Activated T-cell treated with anti-CD3 and anti-CD28 coated beads for 1 hour (primary cell): ENCODE measurements at places on chromosomes 12 and 14.

DNA sequence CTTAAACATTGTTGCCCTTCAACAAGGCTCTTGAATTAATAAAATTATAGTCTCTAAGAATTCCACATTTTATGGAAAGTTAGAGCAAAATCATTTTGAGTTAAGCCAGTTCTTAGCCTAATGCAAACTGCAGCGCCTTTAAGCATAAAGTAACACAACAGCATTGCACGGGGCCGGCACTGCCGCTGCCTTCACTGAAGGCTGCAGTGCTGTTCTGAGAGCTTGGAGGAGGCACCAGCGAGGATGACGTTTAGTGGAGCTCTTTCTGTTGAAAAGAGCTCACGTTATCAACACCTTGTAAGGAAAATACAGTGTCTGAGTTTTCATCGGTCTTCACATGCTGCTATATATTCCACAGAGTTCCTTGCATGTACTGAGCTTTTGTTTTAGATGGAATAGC, 38.3 kb upstream of the DYNC1H1 start:
- no peak for DNase-seq

DNA sequence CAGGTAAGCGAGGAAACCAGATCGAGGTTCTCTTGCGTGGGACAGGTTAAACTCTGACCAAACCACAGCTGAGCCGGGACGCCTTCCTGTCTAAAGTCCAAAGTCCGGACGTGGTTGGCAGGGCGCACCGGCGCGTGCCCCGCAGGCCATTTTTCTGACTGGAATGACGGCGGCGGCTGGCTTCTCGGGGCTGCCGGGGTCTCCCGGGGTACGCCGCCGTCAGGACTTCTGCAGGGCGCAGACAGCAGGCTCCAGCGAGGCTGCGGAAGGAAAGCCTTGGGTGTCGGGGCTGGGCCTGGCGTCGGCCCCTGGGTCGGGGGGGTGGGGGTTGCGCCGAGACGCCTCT, 32.8 kb downstream of the MIA2 start:
- DNase-seq, result no peak

DNA sequence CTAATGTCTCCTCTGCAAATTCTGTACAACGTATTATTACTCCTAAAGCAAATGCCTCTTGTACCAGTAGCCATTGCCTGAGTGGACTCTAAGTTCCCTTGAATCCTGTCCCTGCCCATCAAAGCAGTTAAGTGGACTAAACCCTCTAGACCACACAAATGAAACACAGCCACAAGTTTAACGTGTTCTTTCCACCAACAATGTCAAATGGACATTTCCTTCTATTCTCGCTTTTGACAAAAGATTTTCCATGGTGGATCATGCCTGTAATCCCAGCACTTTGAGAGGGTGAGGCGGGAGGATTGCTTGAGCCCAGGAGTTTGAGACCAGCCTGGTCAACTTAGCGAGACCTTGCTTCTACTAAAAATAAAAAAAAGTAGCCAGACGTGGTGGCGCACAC, 15.9 kb downstream of the CCDC88C start:
- no peak for DNase-seq

- DNase-seq, result no peak
Measured at GRCh38 chr14:67680941-67681340, 6.5 kb upstream of the VTI1B start.

- no peak for DNase-seq
Measured at GRCh38 chr14:60845523-60845922, 111.0 kb downstream of the MNAT1 start.

DNA sequence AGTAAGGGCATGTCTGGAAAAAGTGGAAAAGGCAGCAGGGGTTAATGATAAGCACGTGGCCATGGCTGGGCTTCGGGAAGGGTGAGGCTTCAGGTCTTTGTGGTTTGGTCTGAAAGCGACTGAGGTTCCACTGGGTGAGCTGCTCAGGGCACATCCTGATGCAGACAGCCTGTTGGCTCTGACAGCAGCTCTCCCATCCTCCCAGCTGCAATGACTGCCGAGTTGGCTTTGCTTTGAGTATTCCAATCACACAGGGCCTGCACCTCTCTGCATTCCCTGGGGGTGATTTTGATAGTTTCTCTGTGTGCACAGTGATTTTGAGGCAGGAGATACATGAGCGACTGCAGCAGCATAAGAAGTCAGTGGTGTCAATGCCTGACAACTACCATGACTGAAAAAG, 390.7 kb downstream of the APAF1 start:
- DNase-seq, result no peak

GRCh38 chr12:22271023-22271422, 63.5 kb downstream of the ST8SIA1 start:
- DNase-seq, result no peak

DNA sequence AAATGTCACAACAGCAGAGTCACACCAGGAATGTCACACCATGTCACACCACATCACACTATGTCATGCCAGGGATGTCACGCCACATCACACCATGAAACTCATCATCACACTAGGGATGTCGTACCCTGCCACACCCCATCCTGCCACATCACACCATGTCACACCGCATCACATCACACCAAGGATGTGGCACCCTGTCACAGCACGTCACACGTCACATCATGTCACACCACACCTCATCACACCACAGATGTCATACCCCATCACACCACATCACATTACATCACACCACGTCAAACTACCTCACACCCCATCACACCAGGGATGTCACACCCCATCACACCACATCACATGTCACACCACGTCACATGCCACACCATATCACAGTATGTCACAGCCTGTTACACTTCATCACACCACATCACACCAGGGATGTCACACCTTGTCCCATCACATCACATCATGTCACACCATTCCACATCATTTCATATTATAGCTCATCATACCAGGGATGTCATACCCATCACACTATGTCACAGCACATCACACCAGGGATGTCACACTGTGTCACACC, 90.9 kb downstream of the TMEM121 start:
- DNase-seq, result no peak

- DNase-seq, result no peak
Measured at GRCh38 chr12:1279050-1279449, 288.0 kb downstream of the ERC1 start.

DNA sequence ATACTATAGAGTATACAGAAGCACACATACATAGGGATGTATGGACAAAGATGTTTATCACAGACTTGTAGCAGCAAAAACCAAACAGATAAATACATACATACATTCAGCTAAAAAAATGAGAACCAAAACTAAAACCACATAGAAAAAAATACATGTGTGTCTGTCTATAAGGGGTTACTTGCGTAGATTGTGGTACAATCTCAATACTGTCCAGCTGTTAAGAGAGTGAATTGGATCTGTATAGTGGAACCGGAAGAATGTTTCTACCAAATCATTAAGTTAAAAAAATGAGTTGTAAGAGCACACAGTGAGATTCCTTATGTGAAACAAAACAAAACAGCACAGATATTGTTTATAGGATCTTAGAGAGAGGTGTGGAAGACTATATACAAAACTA, 44.2 kb upstream of the DCD start:
- no peak for DNase-seq

DNA sequence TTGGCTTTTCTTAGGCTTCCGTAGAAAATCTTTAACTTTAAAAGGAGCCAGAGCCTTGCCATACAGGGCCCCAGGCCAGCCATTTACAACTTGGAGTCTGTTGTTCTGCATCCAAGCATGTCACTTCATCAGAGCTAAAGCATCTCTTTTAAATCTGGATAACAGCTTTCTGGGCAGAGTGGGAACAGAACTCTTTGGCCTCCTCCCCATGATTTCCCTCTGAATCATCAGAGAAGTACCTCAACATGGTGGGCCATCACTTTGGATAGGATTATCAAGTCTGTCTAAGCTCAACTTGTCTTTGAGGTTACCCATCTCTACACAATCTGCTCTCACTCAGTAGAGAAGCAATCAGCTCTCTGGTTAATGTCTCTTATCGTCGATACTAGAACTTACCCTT, 170.9 kb downstream of the SLC6A15 start:
- DNase-seq, result no peak

GRCh38 chr14:26841920-26842741, 244.3 kb upstream of the NOVA1 start:
- DNase-seq, result no peak

DNA sequence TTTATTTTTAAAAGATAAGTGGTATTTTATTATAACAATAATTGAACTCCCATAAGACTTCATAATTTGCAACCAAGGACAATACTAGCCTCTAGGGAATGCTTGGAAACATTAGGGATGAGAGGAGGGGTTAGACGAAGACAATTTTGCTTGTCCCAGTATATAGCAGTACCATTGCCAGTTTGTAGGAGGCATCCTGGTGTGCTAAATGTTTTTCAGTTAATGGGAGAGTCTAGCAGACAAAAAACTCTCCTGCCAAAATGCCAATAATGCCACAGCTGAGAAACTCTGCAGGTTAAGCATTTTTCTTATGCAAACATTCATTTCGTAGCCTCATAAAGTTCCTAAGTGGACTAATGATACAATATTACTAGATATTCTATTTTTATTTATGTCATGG, 38.1 kb downstream of the RASSF9 start:
- no peak for DNase-seq

DNA sequence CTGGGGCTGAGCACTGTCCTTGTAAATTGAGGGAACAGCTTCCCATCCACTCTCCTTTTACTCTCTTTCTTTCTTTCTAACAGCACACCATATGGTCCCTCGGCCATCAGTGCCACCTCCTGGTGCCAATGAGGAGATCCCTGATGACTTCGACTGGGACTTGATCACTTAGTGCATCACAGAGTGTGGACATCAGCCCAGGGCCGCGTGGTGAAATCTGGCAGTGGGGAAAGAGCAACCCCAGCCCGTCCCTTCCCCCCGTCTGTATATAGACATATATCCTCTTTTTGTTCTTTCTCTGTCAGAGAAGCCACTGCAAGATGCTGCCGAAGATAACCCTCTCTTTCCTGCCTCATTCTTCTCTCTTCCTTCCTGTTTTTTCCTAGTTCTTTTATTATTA, 13.5 kb downstream of the C3AR1 start:
- no peak for DNase-seq

GRCh38 chr14:21072031-21072473, 1.9 kb downstream of the ARHGEF40 start:
- no peak for DNase-seq

DNA sequence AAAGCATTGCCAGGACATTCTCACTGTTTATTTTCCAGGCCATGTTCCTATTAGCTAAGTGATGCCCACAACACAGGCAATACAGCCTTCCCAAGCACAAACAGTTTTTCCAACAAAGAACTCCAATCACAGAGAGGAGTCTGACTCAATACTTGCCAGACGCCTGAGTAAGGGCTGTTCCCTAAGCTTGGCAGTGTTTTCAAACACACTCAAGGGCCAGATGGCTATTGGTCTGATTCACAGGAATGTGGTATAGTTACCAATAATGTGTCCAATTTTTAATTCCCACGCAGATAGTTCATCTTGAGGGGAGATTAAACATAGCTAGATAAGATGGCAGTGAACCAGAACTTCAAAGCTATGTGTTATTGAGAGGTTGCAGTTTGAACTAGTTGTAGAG, 381.0 kb downstream of the SNAPC1 start:
- no peak for DNase-seq

DNA sequence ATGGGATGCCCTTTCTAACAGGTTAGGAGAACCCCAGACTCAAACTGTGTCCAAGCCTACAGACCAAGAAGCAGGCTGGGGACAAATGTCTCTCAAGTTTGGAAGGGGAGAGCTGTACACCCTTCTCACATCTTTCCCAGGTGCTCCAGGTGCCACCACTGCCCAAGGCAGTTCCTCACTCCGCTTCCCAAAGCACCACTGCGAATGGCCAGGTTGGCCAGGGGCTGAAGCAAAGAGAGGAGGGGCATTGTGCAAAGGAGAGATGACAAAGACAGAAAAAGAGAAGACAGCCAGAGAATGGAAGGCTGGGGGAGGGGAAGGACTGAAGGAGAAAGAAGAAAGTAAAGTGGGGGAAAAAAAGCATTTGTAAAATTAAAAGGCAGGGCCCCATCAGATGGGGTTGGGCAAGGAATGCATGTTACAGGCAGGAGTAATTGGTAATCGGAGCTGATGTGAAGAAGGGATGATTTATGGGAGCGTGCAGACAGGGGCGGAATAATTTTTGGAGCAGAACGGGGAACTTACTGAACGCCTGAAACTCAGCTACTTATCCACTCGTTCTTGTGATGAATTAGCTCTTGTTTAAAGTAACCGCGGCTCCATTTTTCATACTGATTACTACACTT, 165.8 kb downstream of the ESRRB start:
- no peak for DNase-seq
